ENCODE measurements at places on chromosomes 2 and 18.
A peak's percentile ranks its signal among the peaks of the same experiment; 100 is the strongest.

GRCh38 chr2:234853729-234854128, 98.1 kb upstream of the SH3BP4 start:
- DNase-seq, result no peak

DNA sequence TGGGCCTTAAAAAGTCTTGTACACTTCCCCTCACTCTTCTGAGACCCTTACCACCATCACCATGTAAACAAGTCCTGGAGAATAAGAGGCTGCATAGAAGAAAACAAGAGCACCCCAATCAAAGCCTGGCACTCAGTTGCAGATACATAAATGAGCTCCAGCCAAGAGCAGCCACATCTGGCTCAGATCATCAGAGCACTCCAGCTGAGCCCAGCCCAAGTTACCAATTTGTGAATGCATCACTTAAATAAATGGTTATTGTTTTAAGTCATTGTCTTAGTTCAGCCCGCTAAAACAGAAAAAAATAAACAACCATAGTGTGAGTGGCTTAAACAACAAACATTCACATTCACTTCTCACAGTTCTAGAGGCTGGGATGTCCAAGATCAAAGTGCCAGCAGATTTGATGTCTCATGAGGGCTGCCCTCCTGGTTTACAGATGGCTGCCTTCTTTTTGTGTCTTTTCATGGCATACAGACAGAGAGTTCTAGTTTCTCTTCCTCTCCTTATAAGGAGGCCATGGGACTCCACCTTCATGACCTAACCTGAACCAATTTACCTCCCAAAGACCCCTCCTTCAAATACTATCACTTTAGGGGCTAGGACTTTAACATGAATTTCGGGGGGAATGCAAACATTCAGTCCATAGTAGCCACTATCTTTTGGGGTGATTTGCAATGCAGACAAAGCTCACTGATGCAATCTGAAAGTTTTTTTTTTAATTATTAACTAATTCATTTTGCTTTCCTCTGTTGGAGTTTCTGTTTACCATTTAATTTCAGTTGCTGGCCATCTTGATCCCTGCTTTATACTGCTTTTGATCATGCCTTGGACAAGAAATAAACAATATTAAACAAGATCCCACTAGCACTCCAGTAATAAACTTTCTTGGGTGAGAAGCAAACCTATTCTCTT, 187.5 kb upstream of the ACVR2A start:
- no peak for DNase-seq

- no peak for DNase-seq
Measured at GRCh38 chr2:171923206-171923605, 945 bp downstream of the HAT1 start.

GRCh38 chr2:40450066-40450795, 1.7 kb downstream of the SLC8A1 start:
- DNase-seq, result no peak

- DNase-seq, result peak; percentile 9
Measured at GRCh38 chr2:179842498-179843153, 18.8 kb downstream of the ZNF385B start.

- peak; percentile 72 for DNase-seq
Measured at GRCh38 chr2:97761192-97761591, 47.8 kb downstream of the ZAP70 start.

GRCh38 chr18:59055345-59056032, 84.2 kb upstream of the SEC11C start:
- DNase-seq, result no peak

DNA sequence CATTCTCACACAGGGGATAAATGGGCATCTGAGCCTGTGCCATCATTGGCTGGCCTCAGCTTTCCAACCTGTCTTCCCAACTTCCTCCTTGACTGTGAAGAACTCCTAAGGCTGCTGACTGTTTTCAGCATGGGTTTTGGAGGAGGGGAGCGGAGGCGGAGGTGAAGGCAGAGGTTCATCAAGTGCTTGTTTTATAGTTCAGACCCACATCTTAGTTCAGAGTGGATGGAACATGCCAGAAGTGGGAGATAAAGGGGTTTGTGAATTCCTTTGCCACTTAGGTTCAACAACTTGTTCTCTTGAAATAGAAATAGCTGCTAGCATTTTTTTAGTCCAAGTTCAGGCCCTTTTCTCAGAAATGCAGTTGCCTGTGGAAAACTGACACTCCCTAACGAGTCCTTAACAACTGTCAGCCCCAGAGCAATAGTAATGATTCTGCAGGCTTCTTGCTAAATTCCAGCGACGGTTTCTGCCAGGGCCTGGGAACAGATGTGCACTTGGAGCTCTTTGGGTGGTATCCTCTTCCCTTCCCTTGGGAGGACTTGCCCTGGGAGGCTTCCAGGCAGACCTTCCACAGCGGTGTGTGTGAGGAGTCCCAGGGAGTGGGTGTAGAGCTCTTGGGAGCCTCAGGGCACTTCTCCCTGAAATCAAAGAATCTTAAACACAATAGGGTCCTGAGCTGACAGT, 30.1 kb upstream of the ITGA6 start:
- no peak for DNase-seq

DNA sequence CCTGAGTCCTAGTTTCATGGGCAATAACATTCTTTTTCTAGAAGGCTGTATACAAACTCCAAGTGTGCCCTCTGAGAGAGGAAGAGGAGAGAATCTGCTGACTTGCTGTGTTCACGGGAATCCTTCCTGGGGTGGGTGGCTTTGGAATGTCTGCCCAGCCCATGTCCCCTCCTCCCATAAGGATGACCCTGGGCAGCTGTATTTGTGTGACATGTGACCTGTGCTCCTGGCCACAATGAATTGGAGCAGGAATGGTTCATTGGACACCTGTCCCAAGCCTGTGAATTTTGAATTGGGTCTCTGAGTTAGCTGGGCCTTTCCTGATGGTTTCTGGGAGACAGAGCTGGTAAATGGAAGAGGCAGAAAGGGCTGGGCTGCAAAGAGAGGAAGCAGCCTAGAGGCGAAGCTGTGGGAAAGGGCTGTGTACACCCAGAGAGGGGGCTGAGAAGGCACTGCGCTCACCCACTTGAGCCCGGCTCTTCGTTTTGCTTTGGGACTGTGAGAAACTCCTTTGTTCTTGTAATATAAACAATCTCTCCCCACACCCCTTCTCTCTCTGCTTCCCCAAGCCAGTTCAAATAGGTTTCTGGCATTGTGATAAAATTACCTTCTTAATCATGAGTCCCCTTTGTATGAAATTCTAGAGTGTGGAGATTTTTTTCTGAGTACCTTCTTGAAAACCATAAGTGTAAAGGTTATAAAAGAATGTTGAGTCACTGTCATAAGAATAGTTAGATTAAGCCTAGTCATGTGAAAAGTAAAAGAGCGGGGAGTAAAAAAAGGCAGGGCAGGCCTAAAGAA, 49.8 kb downstream of the SLC4A5 start:
- DNase-seq, result no peak

GRCh38 chr18:70600225-70600925, 311.5 kb downstream of the SOCS6 start:
- DNase-seq, result no peak

DNA sequence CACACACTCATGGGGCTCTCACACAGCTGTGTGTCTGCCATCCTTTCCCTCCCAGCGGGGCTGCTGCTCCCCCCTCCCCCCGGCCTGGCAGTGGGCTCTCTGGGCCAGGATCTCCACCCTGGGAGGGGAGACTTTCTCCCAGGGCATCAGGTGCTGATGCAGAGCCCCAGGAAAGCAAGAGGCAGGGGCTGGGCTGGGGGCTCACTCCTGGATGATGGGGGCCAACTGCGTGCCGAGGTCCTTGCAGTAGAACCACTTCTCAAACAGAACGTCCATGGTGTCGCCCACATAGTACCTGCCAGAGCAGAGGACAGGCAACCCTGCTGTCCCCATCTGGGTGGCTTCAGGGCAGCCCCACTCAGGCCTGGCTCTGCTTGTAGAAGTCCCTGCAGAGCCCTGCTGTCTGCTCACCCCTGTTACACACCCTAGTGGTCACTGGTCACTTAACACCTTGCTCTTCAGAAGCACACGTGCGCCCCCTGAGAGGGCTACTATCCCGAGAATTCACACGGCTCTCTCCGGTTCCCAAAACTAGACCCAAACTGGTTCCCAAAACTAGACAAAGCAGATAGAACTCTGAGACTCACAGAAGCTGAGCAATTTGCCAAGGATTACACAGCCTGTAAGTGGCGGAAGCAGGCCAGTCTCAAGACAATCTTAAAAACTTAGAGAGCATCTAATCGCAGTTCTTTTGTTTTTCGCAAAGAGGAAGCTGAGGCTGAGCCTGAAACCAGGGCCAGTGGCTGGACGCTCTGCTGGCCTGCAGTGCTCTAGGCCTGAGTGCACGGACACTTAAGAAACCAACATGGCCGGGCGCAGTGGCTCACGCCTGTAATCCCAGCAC, 6.6 kb upstream of the OXER1 start:
- DNase-seq, result no peak

- DNase-seq, result no peak
Measured at GRCh38 chr2:96493072-96493471, 12.1 kb downstream of the NEURL3 start.

DNA sequence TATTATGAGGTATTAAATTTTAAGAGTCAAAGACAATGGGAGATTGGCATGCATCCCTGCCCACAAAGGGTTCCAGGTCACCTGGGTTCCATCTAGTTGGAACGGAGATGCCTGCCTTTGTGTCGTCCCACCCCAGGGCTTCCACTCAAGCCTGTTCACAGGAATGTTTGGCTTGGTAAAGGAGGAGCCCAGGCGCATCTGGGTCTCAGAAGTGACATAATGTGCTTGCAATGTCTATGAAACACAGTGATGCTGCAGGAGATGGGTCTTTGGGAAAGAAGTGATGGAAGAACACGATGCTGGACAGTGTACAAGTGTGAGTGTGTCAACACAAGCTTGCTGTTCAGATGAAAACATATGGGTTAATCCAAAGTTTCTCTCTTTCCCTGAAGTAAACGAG, 49.6 kb upstream of the ZNF396 start:
- no peak for DNase-seq

- DNase-seq, result no peak
Measured at GRCh38 chr18:37673671-37674070, 108.1 kb upstream of the CELF4 start.

DNA sequence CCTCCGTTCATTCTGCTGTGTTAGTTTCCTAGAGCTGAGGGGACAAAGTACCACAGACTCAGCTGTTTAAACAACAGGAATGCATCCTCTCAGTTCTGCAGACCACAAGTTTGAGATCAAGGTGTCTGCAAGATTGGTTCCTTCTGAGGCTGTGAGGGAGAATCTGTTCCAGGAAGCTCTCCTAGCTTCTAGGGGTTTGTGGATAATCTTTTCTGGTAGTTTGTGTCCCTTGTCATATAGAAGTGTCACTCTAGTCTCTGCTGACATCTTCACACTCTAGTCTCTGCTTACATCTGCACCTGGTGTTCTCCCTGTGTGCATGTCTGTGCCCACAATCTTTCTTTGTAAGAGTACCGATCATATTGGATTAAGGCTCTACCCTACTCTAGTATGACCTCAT, 581.8 kb downstream of the RNF144A start:
- DNase-seq, result no peak

DNA sequence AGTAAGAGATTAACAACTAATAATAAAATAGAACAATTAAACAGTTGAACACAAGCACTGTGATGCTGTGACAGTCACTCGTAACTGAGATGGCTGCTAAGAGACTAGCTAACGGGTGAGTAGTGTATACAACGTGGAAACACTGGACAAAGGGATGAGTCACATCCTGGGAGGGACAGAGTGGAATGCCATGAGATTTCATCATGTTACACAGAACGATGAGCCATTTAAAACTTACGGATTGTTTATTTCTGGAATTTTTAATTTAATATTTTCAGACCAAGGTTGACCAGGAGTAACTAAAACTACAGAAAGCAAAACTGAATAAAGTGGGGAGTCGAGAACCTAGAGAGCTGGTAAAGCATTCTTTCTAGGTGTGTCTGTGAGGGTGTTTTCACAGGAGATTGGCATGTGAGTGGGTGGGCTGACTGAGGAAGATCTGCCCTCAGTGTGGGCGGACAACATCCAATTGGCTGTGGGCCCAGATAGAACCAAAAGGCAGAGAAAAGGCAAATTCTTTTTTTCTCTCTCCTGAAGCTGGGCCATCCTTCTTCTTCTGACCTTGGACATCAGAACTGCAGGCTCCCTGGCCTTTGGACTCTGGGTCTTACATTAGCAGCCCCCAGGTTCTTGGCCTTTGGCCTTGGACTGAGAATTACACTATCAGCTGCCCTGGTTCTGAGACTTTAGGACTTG, 14.6 kb downstream of the TMSB10 start:
- peak; percentile 76 for DNase-seq

- DNase-seq, result no peak
Measured at GRCh38 chr18:4017480-4017879, 437.6 kb downstream of the DLGAP1 start.

GRCh38 chr18:45850021-45850420, 24.5 kb downstream of the SIGLEC15 start:
- DNase-seq, result no peak

DNA sequence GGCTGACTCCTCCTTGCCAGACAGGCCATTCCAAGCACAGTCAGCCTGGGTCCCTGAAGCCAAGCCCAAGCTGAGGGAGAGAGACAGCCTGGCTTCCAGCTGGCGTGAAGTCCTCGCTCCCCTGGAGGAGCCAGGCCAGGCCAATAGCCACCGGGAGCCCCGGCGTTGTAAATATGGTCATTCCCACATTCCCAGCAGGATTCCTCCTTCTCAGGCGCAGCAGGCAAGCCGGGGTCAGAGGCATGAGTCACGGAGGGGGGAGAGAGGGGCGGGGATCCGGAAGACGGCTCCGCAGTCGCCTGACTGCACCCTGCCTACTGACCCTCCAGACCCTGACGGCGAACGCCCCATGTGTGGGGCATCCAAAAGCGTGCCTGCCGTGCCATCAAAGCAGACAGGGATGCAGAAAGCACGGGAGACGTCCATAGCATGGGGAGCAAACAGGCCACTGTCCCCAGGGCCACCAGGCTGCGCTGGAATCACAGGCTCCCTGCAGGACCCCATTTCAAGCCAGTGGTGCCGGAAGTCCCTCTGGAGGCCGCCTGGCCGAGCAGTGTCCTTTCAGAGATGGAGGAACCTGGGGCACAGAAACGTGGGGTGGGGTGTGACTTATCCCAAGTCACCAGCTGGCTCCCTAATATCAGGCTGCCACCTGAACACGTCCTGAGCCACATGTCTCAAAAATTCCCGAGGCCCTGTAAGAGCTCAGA, 48.2 kb downstream of the TWIST2 start:
- no peak for DNase-seq

DNA sequence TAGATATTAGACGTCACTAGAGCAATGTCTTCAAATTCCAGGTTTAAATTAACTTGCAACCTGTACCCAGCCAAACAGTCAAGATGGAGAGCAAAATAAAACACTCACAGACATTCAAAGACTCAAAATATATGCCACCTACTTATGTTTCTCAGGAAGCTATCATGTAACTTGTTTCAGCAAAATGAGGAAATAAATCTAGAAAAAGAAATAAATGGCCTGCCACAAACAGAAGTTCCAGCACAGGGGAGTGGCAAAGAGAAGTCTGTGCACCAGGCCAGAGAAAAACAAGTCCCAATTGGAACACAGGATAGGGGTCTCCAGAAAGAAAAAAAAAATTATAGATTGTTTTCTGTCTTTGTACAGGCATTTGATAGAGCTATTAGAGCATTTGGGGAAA, 96.7 kb downstream of the LRP2 start:
- no peak for DNase-seq

GRCh38 chr2:158955842-158956365, 12.5 kb upstream of the TANC1 start:
- no peak for DNase-seq

GRCh38 chr18:76142611-76143010, 352.4 kb downstream of the ZNF516 start:
- no peak for DNase-seq
